ENCODE measurements at places on chromosomes 6 and 20. TPM values are rescaled to one million over a fixed set of nuclear protein-coding genes. Genes with fewer than 3 reads are reported as not detected.

TFAP2C gene
- total RNA-seq, result 5.2 TPM

MCM8 gene
- 5.2 TPM for total RNA-seq

SMIM28 gene
- total RNA-seq, result not detected

HSPA12B gene
- total RNA-seq, result 33.7 TPM

SRSF3 gene
- total RNA-seq, result 169 TPM

RIPPLY2 gene
- total RNA-seq, result not detected

UNC93A gene
- not detected for total RNA-seq

MMUT gene
- 23.3 TPM for total RNA-seq

BTN1A1 gene
- not detected for total RNA-seq

CCN5 gene
- 112 TPM for total RNA-seq

- no peak for DNase-seq
Observed at GRCh38 chr6:170371080-170371479, 64.5 kb downstream of the FAM120B start.

- no peak for DNase-seq
Observed at GRCh38 chr20:914727-915498, 1.2 kb downstream of the ANGPT4 start.

- DNase-seq, result peak; percentile 85
Observed at GRCh38 chr6:34235307-34236130, 1.2 kb upstream of the HMGA1 start.

DNA sequence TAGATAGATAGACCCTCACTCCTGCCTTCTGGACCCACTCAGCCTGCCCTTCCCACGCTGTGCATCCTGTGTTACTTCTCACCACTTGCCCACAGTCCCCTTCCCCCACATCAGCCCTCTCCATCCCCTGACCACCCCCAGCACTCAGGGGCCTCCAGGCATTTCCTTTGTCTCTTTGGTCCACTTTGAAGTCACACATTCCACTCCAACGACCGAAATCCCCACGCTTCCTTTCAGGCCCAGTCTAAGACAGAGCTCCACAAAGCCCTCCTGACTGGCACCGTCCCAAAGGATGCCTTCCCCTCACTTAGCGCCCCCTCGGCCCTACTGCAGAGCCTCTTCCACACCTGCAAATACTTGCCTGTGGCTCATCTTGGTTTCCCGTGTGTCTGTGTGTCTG, 83.8 kb downstream of the FOXF2 start:
- no peak for DNase-seq

- no peak for DNase-seq
Observed at GRCh38 chr6:32614366-32615081, 22.7 kb upstream of the HLA-DQA1 start.

GRCh38 chr6:146803601-146804000, 204.8 kb downstream of the ADGB start:
- peak; percentile 62 for DNase-seq

DNA sequence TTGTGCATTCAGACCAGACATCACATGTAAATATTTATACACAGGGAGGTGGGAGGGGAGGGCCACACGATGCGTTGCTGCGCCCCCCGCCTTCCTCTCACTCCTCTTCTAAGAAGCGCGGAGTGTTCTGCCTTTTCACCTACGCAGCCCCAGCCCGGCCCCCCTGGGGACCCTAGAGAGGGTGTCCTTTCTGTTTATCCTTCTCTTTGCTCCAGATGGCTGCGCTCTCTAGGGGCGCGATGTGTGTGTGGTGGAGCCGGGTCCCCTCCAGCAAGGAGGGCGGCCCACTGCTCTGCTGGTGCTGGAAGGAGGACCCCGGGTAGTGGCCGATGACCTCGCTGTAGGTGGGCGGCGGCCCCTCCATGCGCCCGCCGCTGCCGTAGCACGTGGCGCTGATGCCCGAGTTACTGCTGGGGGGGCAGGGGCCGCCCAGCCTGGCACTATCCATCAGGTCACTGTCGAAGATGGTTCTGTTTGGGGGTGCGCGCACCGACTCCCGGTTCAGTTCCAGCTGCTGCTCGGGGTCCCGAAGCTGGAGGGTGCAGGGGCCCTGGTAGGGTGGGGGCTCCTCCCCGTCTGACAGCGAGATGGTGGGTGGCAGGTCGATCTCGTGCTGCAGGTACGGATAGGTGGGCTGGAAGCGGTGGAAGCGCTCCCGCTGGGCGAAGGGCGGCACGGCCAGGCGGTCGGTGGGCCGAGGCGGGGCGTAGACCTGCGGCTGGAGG, 31.8 kb upstream of the ZBP1 start:
- peak; percentile 47 for DNase-seq

GRCh38 chr20:16069389-16070010, 503.7 kb downstream of the KIF16B start:
- no peak for DNase-seq

- DNase-seq, result no peak
Observed at GRCh38 chr6:32168807-32169591, 4.6 kb downstream of the EGFL8 start.

GRCh38 chr6:117440706-117441525, 15.2 kb upstream of the ROS1 start:
- no peak for DNase-seq

- DNase-seq, result no peak
Observed at GRCh38 chr6:9056556-9056955, 621.2 kb upstream of the SLC35B3 start.

GRCh38 chr6:42407379-42407778, 44.3 kb downstream of the TRERF1 start:
- no peak for DNase-seq

DNA sequence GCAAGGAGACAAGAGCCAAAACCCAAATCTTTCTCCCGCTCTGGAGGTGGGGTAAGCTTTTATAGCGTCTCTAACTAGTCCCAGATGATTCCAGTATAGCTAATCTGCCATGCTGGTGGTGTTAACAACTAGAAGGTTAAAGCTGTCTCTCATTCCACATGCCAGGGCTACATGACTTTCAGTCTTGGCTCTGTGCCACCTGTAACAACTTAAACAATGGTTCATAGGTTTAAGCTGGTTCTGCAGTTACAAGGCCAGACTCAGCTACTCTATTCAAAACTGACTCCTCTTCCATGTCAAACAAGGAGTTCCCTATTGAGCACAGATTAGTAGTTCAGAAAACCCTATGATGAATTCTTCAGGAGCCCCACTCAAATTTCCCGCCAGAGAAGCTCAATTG, 128.9 kb downstream of the ELOVL4 start:
- DNase-seq, result no peak

GRCh38 chr6:44234101-44235025, 11.0 kb downstream of the SLC29A1 start:
- DNase-seq, result peak; percentile 75

DNA sequence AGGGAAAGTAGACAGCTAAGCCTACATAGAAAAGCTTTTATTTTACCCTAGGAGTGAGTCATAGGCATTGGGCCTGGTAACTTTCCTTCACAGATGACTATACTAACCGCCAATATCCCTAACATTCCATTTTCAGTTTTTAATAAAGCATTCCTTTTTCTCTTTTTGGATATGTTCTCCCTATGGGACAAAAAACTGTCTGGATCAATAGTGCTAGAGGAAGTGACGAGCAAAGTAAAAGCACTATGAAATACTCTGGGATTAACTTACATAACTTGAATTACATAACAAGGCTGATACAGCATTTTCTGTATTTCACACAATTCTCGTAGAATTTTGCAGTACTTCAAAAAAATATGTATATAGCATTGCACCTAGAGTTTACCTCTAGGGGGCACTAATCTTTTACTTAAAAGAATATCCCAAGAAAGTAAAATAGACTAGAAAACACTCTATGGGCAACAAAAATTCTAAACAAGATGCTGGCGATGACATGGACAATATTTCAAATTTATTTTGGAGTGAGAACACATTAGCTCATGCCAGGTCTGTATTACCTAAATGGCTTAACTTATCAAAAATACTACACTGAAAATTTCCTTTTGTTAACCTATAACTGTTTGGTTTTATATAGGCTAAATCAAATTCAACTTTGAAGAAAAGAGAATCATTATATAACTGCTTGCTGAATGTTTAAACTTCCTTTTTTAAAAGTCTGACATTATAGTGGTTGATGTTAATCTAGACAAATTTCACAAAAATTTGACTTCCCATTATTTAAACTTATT, 66.3 kb upstream of the DST start:
- no peak for DNase-seq

DNA sequence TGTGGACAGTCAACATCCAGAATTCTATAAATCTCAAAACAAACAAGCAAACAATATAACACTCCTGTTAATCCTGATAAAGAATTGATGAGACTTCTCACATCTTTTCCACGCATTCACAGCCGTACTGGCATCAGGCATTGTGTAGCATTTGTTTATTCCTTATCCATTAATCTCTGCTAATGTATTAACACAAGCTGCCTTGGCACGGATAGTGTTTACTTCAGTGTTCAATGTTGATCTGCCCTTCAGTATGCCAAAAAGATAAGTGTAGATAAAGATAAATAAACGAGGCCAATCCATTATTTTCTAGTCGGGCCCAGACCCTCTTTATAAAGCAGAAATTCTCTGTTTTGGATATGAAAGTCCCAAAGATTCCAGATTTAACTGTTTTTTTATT, 16.1 kb downstream of the UFL1 start:
- no peak for DNase-seq

DNA sequence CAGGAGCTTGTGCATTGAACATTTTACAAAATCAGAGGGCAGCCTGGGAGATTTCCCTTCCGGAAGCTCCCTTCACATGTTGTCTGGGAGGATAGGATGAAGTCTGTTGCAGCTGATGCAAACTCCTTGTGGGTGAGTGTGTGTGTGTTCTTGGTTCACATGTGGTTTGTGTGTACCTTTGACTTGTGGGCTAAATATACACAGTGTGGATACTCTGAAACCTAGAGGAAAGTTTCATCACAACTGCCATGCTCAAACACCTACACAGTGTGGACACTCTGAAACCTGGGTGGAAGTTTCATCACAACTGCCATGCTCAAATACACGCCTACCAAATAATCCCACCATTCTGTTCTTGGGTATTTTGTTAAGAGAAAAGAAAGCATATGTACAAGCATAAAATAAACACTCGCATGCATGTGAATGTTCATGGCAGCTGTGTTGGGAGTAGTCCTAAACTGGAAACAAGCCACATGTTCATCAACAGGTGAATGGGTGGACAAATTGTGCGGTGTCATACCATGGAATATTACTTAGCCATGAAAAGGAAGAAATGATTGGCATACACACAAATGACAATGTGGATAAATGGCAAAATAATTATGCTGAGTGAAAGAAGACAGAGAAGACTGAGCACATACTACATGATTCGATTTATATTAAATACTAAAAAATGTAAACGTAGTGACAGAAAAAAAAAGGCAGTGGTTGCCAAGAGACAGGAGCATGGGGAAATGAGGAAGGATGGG, 1.8 kb downstream of the SCP2D1 start:
- no peak for DNase-seq

- DNase-seq, result no peak
Observed at GRCh38 chr6:40671694-40672050, 84.5 kb upstream of the LRFN2 start.

- no peak for DNase-seq
Observed at GRCh38 chr6:47047479-47048407, 5.6 kb upstream of the ADGRF1 start.

- DNase-seq, result no peak
Observed at GRCh38 chr6:165941786-165942185, 225.9 kb downstream of the TBXT start.

DNA sequence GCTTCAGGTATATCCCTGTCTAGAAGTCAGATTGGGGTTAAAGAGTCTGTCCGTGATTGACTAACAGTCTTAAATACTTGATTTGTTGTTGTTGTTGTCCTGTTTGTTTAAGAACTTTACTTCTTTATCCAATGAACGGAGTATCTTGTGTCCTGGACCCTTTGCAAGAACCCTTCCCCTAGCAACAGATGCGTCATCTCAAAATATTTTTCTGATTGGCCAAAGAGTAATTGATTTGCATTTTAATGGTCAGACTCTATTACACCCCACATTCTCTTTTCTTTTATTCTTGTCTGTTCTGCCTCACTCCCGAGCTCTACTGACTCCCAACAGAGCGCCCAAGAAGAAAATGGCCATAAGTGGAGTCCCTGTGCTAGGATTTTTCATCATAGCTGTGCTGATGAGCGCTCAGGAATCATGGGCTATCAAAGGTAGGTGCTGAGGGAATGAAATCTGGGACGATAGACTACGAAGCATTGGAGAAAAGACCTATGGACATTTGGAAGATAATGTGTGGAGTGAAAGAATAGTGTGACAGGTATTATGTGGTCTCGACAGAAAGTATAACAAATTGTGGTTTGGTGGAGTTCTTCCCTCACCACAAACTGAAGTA, at the start of gene HLA-DRA:
Gene HLA-DRA, plus strand, starts transcription at position 286 of the 613 bp plus-strand sequence. Its CDS starts 64 bp downstream, at position 350.
- no peak for DNase-seq

DNA sequence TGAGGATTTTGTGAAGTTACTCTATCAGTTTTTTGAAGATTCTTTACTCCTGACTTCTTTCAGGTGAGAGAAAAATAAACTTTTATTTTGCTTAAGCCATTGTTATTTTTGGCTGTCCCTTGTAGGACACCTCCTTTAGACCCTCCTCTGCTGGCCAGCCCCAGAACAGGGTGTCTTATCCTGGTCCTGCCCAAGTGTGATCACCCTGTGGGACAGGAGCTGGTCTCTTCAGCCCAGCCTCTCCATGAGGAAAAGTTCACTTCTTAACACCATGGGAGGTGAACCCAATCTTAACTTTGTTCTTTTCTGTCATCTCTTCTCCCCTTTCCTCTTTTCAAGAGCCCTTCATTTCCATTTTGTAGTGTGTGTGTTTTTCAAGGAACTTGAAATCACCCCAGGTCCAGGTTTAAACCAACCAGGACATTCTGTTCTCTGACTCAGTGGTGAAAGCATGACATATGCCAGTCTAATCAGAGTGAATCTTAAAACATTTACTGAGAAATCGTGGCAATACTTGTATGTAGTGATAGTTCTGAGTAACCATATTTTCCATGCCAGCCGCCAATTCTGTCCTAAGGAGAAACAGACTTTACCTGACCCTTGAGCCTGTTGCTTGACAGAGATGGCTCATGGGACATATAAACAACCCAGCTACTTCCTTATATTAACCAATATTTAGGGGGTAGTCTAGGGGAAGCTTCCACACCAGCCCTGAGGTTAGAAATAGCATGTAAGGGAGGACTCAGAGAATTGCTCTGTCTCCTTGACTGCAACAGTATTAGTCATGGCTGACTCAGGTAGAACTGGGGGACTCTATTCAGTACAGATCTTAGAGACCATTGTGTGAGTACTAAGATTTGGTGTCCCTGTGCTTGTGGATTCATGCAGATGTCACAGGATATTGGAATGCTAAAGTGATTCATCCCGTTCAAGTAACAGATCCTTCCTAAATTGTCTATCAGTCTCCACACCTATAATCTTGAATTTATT, 48.8 kb downstream of the FLRT3 start:
- no peak for DNase-seq
